ENCODE measurements at places on chromosomes 6 and 20.
A peak's percentile ranks its signal among the peaks of the same experiment; 100 is the strongest.

- DNase-seq = no peak
These were observed 743 bp downstream of the CMTR1 start for GRCh38 chr6:37433657-37434271.

DNA sequence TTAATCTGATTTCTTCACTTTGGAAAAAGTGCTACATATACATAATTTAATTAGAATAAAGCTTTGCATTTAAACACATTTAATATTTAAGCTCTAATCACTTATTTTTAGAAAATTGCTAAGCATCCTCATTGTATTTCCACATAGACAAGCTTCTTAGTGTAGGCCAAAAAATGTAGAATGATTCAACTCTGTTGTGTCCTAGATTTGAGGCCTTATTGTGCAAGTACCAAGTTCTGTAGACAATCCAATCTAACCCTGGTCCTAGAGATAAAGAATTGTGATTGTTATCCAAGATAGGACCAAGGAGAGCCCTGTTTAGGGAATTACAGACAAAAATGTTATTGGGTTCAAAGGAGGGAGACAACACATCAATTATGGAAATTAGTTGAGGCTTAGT is 27.6 kb downstream of the MRAP2 start:
- DNase-seq = no peak

- no peak for DNase-seq
These were observed 381.9 kb upstream of the ARID1B start for GRCh38 chr6:156395276-156395675.

DNA sequence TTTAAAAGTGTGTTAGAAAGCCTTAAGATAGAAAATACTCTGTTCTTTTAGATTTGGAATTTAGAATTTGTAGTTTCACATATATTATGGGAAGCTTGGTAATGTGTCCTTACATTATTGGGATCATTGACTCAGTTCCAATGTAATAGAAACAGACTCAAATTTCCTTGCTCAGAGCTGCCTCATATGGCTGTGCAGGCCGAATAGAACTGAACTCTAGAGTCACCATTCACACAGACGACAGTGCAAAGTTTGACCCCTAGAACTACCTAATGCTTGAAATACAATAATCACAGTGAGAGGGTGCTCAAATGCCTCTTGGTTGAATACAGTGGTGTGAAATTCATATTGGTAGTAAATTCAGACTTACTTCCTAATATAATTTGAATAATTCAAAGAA is 482.7 kb upstream of the CITED2 start:
- DNase-seq = no peak

DNA sequence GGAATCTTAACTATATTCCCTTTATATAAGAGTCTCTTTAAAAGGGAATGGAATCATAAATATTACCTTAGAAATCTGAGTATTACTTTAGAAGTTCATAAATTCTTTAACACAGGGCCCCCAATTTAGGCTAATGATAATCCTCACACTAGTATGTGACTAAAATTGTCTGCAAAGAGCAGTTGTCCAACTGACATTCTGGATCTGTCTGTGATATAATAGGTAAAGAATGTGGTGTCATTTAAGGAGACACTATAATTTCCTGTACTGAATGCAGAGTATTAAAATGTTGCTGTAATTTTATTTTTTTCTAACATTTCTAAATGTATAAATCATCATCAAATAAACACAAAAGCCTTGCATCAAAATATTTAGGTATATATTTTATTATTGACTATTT is 128.5 kb upstream of the DST start:
- no peak for DNase-seq

- DNase-seq = no peak
These were observed 766 bp upstream of the NUS1 start for GRCh38 chr6:117674503-117674902.

DNA sequence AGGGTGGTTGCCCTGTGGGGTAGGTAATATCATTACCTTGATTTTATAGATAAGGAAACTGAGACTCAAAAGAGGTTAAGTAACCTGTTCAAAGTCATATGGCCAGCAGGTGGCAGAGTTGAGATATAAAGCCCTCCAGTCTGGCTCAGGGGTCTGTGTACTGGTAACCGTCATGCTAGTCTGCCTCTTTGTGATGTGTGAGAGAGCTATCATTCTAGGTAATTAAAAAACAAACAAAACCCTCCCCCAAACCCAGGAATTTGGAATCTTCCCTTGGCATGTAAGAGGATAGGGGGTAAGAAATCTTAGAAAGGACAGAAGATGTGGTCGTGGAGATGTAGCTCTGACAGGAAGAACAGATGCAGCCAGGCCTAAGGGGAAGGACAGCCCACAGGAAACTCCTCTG is 206.0 kb downstream of the CDC5L start:
- DNase-seq = no peak

GRCh38 chr20:8400486-8400885 is 268.4 kb downstream of the PLCB1 start:
- no peak for DNase-seq

DNA sequence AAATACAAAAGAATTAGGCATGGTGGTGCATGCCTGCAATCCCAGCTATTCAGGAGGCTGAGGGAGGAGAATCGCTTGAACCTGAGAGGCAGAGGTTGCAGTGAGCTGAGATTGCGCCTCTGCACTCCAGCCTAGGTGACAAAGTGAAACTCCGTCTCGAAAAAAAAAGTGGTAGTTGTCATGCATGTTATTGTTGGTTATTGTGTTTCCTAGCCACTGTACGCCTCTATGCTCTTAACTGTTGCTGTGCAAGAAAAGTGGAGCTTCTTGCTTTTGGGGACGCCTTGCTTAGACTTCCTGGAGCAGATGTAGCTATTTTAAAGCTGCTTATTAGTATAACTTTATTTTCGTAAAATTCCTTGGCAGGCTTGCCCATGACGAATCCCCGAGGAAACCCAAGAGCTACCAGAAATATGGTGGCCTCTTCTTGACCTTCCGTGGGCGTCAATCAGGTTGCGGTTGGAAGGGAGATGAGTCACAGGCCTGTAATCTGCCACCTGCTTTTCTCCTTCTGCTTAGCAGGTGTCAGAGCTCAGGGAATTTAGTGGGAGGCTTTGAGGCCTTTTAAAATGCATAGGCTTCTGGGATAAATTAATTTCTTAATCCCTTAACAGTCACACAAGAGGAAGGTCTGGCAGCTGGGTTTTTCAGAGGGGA is 17.3 kb downstream of the GABRR2 start:
- DNase-seq = peak; percentile 75

- DNase-seq = no peak
These were observed 306.9 kb upstream of the ADGRB3 start for GRCh38 chr6:68328156-68328555.

- no peak for DNase-seq
These were observed 425.5 kb downstream of the CBLN4 start for GRCh38 chr20:55579802-55580201.

- no peak for DNase-seq
These were observed 28.1 kb upstream of the PAQR8 start for GRCh38 chr6:52333840-52334200.

DNA sequence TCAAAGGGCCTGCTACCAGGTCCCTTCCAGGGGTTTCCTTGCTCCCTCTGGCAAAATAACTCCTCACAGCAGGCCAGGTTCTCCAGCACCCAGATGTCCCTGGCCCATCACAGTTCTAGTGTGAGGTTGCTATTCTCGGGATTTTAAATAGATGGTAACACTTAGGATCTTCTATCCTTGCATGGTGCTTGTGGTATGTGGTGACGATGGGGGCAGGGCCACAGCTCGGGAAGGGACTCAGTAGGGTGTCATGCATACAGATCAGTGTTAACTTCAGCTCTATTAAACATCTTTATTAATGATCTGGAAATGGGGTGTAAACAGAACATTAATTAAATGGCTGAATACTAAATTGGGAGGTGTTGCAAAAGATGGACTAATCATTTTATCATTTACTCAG is 323.8 kb downstream of the QKI start:
- DNase-seq = no peak

DNA sequence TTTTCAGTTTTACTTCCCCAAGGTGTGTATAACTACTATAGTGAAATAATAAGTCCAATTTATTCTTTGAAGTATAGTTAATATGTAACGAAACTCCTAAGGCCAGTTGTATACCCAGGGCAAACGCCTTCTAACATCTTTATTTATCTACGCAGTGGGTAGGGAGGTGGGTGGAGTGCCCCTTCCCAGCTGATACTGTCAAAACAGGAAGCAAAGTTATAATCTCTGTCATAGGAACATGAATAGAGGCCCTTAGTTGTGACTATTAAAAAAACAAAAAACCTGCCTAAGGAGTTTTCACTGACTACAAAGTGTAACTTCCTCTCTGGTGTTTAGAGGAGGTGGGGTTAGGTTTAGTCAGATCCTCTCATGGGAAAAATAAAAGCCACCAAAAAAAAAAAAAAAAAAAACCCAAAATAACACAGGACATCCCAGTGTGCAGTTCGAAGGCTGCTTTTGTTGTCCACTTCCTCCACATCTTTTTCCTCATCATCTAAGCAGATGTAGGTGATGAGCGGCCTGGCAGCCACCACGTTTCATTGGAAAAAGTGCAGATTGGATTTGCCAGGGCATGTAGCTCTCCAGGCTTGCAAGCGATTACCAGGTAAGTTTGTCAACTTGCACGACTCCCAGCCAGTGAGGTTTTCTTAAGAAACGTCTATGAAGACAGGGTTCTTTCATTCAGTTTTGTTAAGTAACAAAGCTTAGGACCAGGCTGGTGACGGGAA is 58.7 kb downstream of the UTRN start:
- DNase-seq = no peak

DNA sequence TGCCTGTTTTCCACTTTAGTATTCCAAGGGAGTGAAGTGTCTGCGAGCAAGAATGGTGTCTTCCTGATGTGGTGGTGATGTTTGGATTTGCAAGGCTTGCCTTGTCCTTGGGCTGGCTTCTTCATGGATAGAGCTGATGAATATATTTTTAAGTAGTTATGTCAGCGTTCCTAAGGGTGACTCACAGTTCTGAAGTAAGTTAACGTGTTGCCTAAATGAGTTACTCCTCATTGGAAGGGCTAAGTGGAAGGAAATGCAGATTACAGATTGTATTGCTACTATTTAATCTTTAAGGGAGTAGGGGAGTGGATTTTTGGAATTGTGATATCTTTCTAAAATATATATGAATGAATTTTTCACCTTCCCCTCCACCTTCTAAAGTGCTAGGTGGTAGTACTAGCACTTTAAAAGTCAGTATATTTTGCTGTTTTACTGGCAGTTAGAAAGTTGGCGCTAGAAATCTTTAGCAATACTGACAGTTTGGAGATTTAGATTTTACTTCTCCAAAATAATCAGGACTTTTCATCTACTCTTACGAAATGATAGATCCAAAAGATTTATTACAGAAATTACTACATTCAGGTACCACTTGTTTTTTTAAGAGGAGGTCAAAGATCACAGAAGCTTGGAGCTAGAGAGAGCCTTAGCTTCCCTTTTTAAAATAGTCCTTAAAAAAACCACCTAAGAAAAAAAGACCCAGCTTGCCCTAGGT is 197.4 kb downstream of the JARID2 start:
- DNase-seq = peak; percentile 55

- DNase-seq = peak; percentile 18
These were observed 31.3 kb downstream of the SLC22A3 start for GRCh38 chr6:160379466-160379865.

GRCh38 chr6:157908369-157909281 is 73.0 kb upstream of the SYNJ2 start:
- DNase-seq = no peak

- no peak for DNase-seq
These were observed 8.9 kb downstream of the RING1 start for GRCh38 chr6:33217246-33217645.

- no peak for DNase-seq
These were observed 57.0 kb upstream of the CD93 start for GRCh38 chr20:23143098-23143497.

DNA sequence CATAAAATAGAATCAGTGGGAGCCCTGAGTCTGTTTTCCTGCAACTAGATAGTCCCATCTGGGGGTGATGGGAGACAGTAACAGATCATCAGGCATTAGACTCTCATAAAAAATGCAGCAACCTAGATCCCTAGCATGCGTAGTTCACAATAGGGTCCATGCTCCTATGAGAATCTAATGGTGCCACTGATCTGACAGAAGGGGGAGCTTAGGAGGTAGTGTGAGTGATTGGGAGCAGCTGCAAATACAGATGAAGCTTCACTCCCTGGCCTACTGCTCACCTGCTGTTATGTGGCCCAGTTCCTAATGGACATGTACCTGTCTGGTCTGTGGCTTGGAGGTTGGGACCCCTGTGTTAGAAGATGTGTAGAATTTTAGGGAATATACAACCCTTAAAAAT is 904.5 kb upstream of the EPHA7 start:
- no peak for DNase-seq

- no peak for DNase-seq
These were observed 42.6 kb upstream of the NFATC2 start for GRCh38 chr20:51585148-51585547.

GRCh38 chr6:26477426-26477825 is 19.7 kb downstream of the BTN2A1 start:
- DNase-seq = no peak

DNA sequence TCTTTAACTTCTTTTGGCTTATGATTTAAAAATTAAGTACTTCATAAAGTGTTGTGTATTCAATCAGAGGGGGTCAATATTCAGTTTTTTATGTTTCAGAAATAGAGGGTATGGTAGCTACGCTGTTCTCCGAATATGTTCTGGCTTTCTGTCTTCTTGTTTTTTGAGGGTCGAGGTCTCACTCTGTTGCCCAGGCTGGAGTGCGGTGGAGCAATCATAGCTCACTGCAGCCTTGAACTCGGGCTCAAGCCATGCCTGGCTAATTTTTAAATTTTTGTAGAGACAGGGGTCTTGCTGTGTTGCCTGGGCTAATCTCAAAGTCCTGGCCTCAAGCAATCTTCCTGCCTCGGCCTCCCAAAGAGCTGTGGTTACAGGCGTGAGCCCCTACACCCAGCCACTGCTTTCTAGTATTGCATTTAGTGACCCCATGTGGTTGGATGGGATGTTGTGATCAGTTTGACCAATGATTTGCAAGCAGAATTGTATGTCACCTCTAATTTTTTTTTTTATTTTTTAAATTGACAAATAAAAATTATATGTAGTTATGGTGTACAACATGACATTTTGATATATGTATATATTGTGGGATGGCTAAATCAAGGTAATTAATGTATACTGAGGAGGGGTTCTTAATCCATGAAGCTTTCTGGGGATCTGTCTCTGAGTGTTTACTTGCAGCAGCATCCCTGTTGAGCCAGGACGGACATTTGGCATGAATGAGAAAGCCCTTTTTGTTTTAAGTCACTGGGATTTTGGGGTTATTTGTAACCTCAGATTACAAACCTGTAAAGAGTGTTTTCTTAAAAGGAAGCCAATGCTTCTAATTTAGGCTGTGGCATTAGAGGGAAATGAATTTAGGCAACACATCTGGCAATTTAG is 38.5 kb upstream of the DEK start:
- no peak for DNase-seq

GRCh38 chr20:7695051-7695495 is 245.2 kb downstream of the HAO1 start:
- no peak for DNase-seq

GRCh38 chr6:152651986-152652385 is 14.8 kb upstream of the SYNE1 start:
- DNase-seq = no peak

GRCh38 chr20:46546936-46547335 is 3.5 kb downstream of the OCSTAMP start:
- DNase-seq = no peak
